ENCODE measurements at places on chromosomes 16 and 17.

- no peak for DNase-seq
These were observed 137.6 kb downstream of the COPRS start for GRCh38 chr17:31721291-31722025.

- DNase-seq = no peak
These were observed 10.1 kb downstream of the ULK2 start for GRCh38 chr17:19857640-19858039.

DNA sequence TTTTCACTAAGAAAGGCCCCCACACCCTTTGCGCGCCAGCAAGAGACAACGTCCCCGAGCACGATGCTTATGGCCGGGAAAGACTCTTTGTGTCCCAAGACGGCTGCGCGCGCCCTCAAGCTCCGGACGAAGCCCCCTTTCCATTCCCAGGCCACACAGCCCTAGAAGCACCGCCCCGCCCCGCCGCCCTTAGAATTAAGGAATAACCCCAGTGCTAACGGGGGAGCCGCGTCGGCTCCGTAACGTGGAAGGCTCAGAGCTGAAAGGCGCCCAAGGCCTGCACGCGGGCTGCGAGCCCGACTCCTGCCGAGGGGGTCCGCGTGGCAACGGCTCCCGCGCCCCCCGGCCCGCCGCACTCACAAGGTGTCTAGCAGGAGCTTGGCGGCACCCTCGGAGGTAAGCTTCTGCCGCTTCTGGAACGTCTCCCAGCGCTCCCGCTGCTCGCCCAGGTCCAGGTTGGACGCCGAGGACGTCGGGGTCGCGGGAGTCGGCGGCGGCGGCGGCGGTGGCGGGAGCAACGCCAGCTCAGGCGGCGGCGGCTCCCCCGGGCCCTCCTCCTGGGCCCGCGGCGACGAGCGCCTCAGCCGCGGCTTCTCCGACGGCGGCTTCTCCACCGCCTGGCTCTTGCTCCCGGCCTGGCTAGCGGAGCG is 477 bp downstream of the CENPV start:
- DNase-seq = no peak

DNA sequence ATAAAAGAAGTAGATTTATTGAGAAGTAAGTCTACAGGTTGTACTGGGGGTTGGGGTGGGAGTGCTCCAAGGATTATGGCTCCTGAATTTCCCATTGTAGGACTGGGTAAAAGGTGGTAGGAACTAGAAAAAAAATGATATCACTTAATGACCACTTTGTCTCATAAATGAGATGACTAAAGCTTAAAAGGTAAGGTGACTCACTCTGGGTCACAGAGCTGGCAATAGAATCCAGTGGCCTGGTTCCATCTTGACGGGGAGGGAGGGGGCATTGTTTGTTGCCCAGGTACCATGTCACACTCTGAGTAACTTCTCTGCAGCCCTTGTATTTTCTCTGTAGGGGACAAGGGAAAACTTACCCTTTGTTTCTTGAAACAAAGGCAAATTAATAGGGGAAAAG is 126.1 kb downstream of the PITPNC1 start:
- no peak for DNase-seq

- DNase-seq = peak; percentile 61
These were observed 2.2 kb upstream of the NTN3 start for GRCh38 chr16:2468725-2469398.

- DNase-seq = no peak
These were observed 64.5 kb downstream of the RBFOX3 start for GRCh38 chr17:79546386-79546785.

GRCh38 chr16:6229186-6229585 is 1103.5 kb upstream of the RBFOX1 start:
- peak; percentile 43 for DNase-seq

All from NCI-H2029 treated with DMSO at 0.1 percent for 48 hours (cell line).